Stimulated activated CD8-positive, alpha-beta memory T cell treated with anti-CD3 and anti-CD28 coated beads, Interleukin-7, amount 100 ng/mL, for 48 hours (primary cell): ENCODE measurements at places on chromosomes 4 and X.

GRCh38 chr4:71941001-71941400, 90.8 kb upstream of the NPFFR2 start:
- DNase-seq, result no peak

- DNase-seq, result no peak
These were observed 69.9 kb downstream of the GASK1B start for GRCh38 chr4:158102904-158103303.

- no peak for DNase-seq
These were observed 42.1 kb upstream of the MAGEA4 start for GRCh38 chrX:151870602-151871001.

DNA sequence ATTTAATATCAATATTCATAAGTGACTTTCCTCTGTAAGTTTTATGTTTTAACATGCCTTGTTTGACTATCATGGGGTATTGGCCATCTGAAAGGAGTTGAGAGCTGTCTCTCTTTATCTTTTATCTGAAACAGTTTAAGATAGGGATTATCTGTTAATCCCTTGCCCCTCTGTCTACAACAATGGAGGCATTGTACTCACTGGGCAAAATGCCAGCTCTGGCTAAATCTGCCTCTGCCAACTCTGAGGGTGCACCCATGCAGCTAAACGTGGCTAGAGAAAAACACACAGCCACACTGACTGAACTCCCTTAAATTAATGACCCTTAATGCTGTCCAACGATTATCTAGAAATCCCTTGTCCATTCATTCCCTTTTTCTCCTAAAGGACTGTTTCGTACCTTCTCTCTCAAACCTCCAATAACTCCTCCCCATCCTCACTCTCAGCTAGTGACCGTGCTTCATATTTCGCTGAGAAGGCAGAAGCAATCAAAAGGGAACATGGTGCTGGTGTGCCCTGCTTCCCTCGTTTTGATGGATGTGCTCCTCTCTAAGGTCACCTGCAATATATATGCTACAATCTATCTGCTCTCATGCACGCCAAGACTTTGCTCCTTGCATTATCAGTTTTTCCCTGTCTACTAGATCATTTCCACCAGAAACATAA, 10.3 kb downstream of the PHKA2 start:
- no peak for DNase-seq

- DNase-seq, result no peak
These were observed 35.6 kb upstream of the SFRP2 start for GRCh38 chr4:153824501-153824900.

DNA sequence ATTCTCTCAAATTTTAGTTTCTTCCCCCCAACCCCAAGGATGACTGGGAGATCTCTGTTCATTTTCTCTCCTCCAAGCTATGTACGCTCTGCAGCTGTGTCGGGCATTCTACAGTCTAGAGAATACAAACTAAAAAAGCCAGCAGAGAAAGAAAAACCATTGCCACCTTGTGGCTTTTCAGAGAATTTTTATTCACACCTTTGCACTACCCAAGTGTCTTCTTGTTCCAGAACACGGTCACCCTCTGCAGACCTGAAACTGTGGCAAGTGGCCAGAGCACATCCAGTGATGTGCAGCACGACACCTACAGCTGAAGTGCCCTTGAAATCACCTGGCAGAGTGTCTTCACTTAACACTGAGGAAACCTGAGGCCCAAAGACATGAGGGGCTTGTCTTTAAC, 68.6 kb downstream of the CHST7 start:
- no peak for DNase-seq
